Uterine smooth muscle cell (primary cell): ENCODE measurements at places on chromosomes 3 and 15. TPM values are rescaled to one million over a fixed set of nuclear protein-coding genes. Genes with fewer than 3 reads are reported as not detected.

Gene DTWD1
- total RNA-seq, result 35.7 and 37.0 TPM in 2 replicates

Gene ADCY5
- total RNA-seq, result 0.22 and 1.9 TPM in 2 replicates

Gene PHLDB2
- 47.4 and 70.1 TPM in 2 replicates for total RNA-seq

Gene DNAH12
- under 0.01 and 0.12 TPM in 2 replicates for total RNA-seq

Gene ADGRG7
- total RNA-seq, result 1.1 and 49.1 TPM in 2 replicates

Gene DOCK3
- total RNA-seq, result under 0.01 and 0.12 TPM in 2 replicates

Gene RRP9
- total RNA-seq, result 41.2 and 47.7 TPM in 2 replicates

Gene IQSEC1
- 16.9 and 19.0 TPM in 2 replicates for total RNA-seq

Gene TMIE
- total RNA-seq, result under 0.01 and 0.12 TPM in 2 replicates

Gene TLR9
- total RNA-seq, result under 0.01 TPM in 1 of 2 replicates, not detected in the other

Gene RFTN1
- 27.8 and 31.4 TPM in 2 replicates for total RNA-seq

Gene DNAH1
- 2.1 and 4.1 TPM in 2 replicates for total RNA-seq

Gene PP2D1
- total RNA-seq, result not detected in 2 replicates

Gene ADAM10
- total RNA-seq, result 124 and 144 TPM in 2 replicates

Gene SMCO1
- total RNA-seq, result not detected in 2 replicates

Gene RETNLB
- not detected in 2 replicates for total RNA-seq

Gene GOLGA6L9
- total RNA-seq, result 1.8 and 2.2 TPM in 2 replicates

Gene SAMMSON
- 0.11 and 0.25 TPM in 2 replicates for total RNA-seq

Gene VILL
- 5.3 and 7.9 TPM in 2 replicates for total RNA-seq

Gene C15orf62
- not detected in 2 replicates for total RNA-seq

Gene UBE2E1
- 125 and 203 TPM in 2 replicates for total RNA-seq

Gene RASGRP1
- 0.12 and 0.22 TPM in 2 replicates for total RNA-seq

Gene CEP19
- total RNA-seq, result 3.2 and 4.4 TPM in 2 replicates

Gene RPN1
- total RNA-seq, result 511 and 624 TPM in 2 replicates

Gene FBXL22
- 0.22 and 1.5 TPM in 2 replicates for total RNA-seq

Gene EPB42
- total RNA-seq, result not detected in 2 replicates

Gene CDHR4
- 0.12 TPM in 1 of 2 replicates, not detected in the other for total RNA-seq

Gene AMOTL2
- total RNA-seq, result 75.3 and 100 TPM in 2 replicates

Gene XCR1
- total RNA-seq, result under 0.01 TPM in 1 of 2 replicates, not detected in the other

Gene NMB
- 3.6 and 4.0 TPM in 2 replicates for total RNA-seq

Gene CHRNB4
- total RNA-seq, result not detected in 2 replicates

Gene NDN
- total RNA-seq, result 39.5 and 59.1 TPM in 2 replicates

Gene CYP8B1
- total RNA-seq, result under 0.01 TPM in 1 of 2 replicates, not detected in the other

Gene GOLGA8G
- total RNA-seq, result not detected in 2 replicates

Gene ACAN
- 0.25 and 3.0 TPM in 2 replicates for total RNA-seq
